OCI-M1 (cell line): ENCODE measurements at places on chromosomes 1 and 21.

DNA sequence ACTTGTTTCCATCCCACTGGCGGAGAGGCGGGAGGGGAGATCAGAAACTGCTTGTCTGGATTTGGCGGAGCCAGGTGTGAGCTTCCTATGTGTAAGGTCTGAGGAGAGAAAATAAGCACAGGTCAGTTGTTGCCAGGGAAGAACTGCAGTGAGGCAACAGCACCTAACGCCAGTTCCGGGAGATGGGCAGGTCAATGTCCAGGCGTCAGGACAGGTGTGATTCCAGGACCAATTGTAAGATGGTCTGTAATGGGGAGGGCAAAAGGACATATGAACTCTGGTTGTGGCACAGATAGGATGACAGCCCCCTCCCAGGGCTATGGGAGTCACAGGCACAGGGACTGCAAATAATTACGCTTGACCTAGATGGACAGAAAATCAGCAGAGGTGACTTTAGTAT is 9.6 kb upstream of the KCNE1 start:
- DNase-seq, result no peak

GRCh38 chr1:244052016-244052727 is 1.1 kb downstream of the ZBTB18 start:
- peak; percentile 61 for DNase-seq

- peak; percentile 66 for DNase-seq
Measured at GRCh38 chr1:167455786-167456446, 62.4 kb downstream of the CD247 start.

GRCh38 chr1:11245904-11246719 is 16.2 kb downstream of the MTOR start:
- no peak for DNase-seq

DNA sequence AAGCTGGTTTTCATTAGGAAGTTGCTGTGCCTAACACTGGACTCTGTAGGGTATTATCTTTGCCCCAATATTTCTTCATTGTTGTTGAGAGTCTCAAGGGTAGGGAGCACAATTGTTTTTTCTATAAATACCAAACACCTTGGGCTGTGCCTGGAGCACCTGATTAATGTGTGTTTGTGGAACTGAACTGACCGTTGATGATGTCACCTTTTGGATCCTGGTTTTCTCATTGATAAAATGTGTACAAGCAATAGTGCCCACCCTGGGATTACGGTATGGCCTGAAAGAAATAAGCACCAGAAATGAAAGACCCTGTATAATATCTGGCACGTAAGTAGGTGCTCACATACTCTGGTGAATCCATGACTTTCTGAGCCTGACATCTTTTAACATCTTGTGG is 39.3 kb downstream of the KCNA2 start:
- no peak for DNase-seq

DNA sequence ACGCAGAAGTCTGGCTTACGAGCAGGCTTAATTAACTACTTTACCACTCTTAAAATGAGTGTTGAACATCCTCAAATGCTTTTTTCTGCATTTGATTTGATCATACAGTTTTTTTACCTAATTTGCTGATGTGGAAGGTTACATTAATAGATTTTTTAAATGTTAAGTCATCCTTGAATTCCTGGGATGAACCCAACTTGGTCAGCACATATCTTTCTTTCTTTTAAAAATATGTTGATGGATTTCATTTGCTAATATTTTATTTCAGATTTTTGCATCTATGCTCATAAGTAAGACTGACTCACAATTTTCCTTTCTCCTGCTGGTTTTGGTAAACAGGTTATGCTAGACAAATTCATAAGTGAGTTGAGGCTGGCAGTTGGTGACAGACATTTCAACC is 82.9 kb downstream of the LHX4 start:
- DNase-seq, result no peak

DNA sequence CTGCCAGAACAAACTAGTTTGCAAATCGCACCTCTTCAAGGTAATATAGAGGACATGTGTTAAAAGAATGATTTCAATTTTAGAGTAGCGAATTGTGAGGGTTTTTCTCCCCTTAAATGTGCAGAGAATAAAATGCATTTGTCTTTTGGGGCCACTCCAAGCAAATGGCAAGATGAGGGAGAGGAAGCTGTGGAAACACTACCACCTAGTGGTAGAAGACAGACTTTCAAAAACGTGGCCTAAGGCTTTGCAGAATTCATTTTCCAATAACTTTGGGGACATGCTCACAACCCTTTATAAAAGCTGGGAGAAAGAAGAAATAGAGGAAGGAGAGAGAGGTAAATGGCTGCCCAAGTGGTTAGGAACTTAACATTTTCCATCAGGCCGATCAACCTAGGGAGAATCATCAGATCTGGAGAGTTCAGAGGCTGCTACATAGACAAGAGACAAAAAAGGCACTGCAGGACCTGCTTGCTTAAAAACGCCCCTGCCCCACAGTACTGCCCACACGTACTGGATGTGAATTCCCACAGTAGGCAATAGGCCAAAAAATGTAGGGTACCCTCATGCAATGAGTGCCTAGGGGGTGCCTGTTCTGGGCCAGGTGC is 15.7 kb upstream of the RCAN1 start:
- peak; percentile 82 for DNase-seq

GRCh38 chr1:109024646-109025045 is 17.3 kb downstream of the WDR47 start:
- DNase-seq, result no peak

DNA sequence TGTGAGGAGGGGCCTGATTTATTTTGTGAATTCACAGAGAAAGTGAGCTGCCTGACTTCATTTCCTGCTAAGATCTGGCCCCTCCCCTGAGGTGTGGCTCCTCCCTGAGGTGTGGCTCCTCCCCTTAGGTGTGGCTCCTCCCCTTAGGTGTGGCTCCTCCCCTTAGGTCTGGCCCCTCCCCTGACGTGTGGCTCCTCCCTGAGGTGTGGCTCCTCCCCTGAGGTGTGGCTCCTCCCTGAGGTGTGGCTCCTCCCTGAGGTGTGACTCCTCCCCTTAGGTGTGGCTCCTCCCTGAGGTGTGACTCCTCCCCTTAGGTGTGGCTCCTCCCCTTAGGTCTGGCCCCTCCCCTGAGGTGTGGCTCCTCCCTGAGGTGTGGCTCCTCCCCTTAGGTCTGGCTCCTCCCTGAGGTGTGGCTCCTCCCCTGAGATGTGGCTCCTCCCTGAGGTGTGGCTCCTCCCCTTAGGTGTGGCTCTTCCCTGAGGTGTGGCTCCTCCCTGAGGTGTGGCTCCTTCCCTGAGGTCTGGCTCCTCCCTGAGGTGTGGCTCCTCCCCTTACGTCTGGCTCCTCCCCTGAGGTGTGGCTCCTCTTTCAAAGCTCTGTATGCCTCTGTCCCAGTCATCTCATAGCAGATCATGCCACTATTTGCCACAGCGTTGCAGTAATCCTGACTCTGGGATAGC is 26.9 kb upstream of the LRRC3 start:
- DNase-seq, result peak; percentile 68

DNA sequence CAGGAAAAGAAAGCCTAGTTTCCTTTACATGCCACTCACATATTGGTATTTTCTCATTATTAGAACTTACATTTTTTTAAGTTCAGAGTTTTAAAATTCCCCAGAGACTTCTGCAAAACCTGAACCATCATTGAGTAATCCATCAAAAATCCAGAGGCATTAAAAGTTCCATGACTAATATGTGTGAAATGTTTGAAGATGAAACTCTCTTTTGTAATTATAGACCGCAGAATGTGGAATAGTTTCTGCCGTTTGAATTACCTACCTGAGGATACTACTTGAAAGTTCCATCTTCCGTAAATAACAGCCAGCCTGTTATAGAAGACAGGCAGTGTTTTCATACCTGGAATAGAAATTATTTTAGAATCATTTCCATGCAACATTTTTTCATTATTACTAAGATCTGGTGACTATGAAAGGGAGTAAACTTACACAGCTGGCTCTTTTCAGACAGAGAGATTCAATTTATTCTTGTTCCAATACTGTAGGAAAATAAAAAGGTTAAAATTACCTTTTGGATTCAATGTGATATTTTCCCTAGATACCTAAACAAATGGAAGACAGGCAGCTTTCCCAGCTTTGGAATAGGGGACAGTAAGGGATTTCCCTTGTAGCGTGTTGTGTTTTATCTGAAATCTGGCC is 131.4 kb downstream of the ST6GALNAC5 start:
- DNase-seq, result no peak

GRCh38 chr1:53255031-53255430 is 16.7 kb upstream of the MAGOH start:
- DNase-seq, result no peak

- peak; percentile 33 for DNase-seq
Measured at GRCh38 chr1:108505763-108506070, 54.2 kb upstream of the EEIG2 start.

DNA sequence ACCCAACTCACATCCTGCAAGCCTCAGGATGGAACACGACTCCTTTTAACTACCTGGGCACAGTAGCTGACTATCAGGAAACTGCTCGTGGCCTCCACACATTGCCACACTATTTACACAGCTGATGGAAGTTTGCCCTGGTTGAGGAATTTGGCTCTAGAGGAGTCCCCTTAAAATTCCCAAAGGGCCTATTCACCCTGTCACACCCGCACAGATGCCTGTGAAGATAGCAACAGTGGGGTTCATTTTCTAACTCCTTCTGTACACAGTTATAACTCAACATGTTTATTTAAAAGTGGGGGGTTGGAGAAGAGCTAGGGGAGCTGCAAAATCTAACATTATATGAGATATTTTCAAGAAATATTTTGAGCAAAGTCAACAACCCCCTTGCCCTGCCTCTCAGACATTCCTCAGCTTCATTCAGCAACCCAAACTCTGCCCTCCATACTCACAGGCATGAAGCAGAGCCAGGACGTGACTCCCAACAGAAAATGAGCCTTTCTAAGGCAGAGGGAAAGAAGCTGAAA is 35.8 kb upstream of the CCN1 start:
- no peak for DNase-seq

DNA sequence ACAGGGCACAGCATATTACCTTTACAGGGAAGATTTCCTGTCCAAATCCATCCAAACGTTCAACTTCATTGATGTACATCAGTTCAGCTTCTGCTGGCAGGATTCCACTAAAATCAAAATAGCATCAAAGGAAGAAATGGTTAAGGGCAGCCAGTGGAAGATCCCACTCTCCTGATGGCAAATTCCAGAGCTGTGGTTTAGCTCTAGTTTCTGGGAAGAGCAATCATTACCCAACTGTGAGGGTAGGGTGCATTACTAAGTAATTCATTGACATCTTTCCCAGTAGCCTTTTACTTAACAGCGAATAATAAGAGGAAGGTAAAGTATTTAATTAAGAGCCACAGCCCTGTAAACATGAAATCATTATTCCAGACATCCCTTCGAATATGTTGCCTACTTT is 120.7 kb downstream of the SMYD2 start:
- DNase-seq, result no peak

DNA sequence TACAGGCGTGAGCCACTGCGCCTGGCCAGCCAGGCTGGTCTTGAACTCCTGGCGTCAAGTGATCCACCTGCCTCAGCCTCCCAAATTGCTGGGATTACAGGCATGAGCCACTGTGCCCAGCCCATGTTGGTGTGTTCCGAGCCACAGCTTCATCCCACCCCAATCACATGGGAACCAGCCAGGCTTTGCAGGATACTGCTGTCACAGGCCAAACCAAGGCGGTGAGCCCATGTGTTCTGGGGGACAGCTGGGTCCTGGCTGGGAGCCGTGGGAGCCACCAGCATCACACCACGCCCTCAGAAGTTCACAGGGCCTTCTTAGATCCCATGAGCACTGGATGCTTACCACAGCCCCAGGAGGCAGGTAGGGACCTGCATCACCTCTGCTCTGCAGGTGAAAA is 56.9 kb downstream of the DHRS3 start:
- no peak for DNase-seq

DNA sequence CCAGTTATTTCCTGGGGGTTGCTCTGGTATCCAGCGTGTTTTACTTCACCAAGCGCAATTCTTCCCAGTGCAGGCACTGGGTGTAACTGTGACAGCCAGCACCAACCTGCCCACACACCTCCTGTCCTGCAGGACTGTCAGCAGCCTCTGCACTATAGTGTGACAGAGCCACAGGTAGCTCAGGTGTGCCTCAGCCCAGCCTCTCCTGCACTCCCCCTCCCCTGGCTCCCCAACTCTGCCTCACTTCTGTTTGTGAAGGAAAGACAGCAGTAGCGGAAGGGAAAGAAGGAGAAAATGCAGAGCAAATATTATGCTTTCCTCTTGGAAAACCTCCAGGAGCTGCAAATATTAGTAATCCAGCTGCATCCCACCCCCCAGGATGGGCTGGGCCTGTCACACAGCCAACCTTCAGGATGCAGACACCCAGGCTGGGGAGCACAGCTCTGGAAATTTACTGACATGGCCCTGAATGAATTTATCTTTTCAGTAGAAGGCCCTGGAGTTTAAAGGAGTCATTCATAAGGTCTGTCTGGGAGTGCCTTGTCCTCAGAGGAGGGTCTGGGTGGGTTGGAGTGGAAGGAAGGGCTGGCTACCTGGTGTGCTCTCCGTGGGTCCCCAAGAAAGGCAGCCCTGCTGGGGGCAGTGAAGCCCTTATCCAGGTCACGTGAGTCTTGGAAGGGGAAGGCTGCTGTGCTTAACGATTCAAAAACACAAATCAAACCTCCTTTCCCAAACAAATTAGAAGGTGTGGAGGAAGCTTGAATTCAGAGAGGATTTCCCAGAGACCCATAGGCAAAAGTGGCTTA is 20.9 kb downstream of the CAPN2 start:
- no peak for DNase-seq

DNA sequence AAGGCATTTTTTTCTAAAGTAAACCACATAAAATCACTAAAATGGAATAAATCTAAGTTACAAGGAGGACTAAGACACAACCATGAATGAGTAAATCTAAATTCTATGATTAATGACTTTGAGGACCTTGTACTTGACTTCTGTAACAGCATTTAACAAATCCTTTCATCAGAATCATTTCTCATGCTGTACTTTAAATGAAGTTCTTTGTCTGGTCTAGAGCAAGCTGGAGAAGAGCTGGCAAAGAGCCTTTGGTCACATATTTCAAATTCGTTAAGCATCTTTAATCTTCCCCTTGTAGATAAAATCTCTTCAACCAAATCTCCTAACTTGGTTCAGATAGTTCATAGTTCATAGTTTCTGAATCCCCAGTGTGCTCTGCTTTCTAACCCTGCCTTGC is 405.4 kb downstream of the PTPRC start:
- DNase-seq, result peak; percentile 47

GRCh38 chr1:13967707-13968106 is 267.7 kb downstream of the PRDM2 start:
- no peak for DNase-seq

- DNase-seq, result no peak
Measured at GRCh38 chr1:6211731-6212130, 5.8 kb downstream of the RNF207 start.

- DNase-seq, result peak; percentile 1
Measured at GRCh38 chr1:18302788-18303413, 177.8 kb upstream of the KLHDC7A start.

DNA sequence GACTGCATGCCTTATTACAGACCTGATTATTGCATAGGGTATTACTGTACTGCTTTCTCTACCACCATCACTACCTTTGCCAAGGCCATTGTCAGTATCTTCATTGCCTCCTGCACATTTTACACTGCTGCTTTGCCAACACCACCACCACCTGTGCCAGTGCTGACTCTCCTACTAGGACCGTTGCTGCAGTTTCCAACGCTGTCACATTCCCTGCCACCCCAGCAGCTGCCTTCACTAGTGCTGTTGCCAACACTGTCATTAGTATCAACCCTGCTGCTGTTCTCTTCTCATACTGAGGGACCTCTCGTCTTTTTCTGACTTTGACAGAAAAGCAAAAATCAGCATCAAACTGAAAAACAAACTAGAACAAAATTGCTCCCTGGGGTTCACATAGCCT is 394.9 kb upstream of the B3GALT2 start:
- DNase-seq, result no peak

GRCh38 chr1:191290441-191290840 is 812.8 kb upstream of the BRINP3 start:
- peak; percentile 20 for DNase-seq
